ENCODE measurements at places on chromosomes 2 and 18. TPM values are rescaled to one million over a fixed set of nuclear protein-coding genes. Genes with fewer than 3 reads are reported as not detected.

- no peak for DNase-seq
Measured at GRCh38 chr2:50729306-50730049, 302.5 kb downstream of the NRXN1 start.

Gene SDC1
- not detected for total RNA-seq

GRCh38 chr2:217798743-217799562 lies 203.8 kb downstream of the TNS1 start:
- peak; percentile 47 for DNase-seq

GRCh38 chr2:113216891-113217454 lies 43.2 kb downstream of the PSD4 start:
- no peak for DNase-seq

- peak; percentile 90 for DNase-seq
Measured at GRCh38 chr2:181891258-181891965, at the start of gene ITPRID2. ITPRID2 (plus strand) TSS chr2:181891730; CDS start chr2:181892067, 337 bp downstream.
